Stimulated activated CD8-positive, alpha-beta memory T cell treated with anti-CD3 and anti-CD28 coated beads, Interleukin-12 subunit alpha, Interleukin-12 subunit beta, amount 100 ng/mL, for 1 hour (primary cell): ENCODE measurements at places on chromosomes 2 and 18.

- no peak for DNase-seq
Measured at GRCh38 chr18:24277516-24278195, 120.0 kb downstream of the OSBPL1A start.

DNA sequence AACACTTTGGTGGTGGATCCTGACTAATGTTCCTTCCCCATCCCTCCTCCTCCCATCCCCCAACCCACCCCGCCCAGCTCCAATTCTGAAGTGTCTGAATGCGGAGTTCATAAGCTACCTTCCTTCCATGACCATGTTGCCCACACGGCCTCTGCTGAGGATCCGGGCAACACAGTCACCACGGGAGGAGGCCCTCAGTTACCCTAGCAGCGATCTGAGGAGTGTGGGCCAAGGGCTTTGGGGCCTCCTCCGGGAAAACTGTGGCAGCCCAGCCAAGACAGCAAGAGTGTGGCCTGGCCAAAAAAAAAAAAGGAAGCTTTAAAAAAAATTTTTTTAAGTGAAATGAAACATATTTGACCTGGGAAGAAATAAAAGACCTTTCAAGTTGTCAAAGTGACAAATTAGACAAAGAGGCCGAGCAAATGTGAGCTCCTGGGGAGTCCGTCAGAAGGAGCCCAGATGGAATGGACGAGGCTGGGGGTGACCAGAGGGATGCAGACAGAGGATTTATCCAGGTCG lies 169.0 kb upstream of the PKDCC start:
- DNase-seq: no peak

- DNase-seq: no peak
Measured at GRCh38 chr2:109392816-109393661, 220.7 kb downstream of the SEPTIN10 start.

- no peak for DNase-seq
Measured at GRCh38 chr2:8659092-8659734, 22.6 kb upstream of the ID2 start.

DNA sequence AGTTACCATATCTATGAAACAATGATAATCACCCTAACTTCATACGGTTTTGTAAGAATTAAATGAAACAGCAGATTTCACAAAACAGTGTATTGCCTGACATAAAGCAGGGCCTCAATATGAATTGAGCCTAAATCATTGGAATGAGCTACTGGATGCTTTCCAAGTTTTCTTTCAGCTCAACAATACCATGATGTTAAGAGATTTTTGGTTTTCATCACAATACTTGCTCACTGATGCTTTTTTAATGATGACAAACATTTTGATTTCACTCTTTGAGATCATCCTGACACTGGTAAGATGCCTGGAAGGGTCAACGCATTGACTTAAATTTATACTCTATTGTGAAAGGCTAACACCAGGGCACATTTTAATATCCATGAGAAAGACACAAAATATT lies 377.5 kb downstream of the ZNF521 start:
- no peak for DNase-seq

DNA sequence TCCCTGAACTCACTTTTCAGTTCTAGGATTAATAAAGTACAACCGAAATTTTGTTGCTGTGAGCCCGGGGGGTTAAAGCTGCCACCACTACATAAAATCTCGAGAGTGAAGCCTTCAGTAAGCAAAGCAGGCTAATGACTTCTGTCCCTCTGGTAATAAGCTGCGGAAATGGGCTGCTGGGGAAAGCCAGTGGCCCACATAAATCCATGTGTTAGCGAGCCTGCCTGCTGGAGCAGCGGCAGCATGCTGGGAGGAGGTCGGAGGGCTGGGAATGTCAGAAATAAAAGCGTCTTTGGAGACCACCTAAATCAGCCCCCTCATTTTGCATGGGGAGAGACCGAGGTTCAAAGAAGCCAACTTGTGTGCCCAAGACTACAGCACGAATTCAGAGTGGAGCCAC lies 371.7 kb downstream of the TNS1 start:
- no peak for DNase-seq

GRCh38 chr18:45859334-45859733 lies 33.9 kb downstream of the SIGLEC15 start:
- DNase-seq: no peak

GRCh38 chr2:118127250-118127649 lies 39.0 kb downstream of the INSIG2 start:
- no peak for DNase-seq
